Trophoblast cell (in vitro differentiated cells and primary cell): ENCODE measurements at places on chromosomes 11 and 22.

- no peaks in the 10 kb centered on the region for H3K27me3 ChIP-seq
- no peak for DNase-seq
- no peak overlapping the region for H3K4me3 ChIP-seq
- no peaks in the 10 kb centered on the region for H3K4me1 ChIP-seq
Observed at GRCh38 chr22:44473580-44473979, 24.5 kb downstream of the RTL6 start.

DNA sequence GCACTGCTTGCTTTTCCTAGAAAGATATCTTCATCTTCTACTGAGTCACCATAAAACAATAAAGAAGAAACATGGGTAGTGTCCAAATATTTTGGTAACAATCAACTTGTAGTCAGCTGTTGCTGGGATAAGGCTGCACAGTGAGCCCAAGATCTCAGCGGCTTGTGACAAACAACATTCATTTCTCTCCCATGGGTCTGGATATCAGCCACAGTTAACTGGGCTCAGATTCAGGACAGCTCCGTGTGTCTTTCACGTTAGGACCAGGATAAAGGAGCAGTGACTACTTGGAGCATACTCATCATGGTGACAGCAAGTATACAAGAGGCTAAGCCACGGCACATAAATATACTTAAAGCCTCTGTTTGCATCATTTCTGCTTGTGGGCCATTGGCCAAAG, 27.9 kb upstream of the GRK3 start:
- no peak overlapping the region for H3K27ac ChIP-seq
- no peak overlapping the region for H3K4me3 ChIP-seq
- no peak for DNase-seq
- H3K4me1 ChIP-seq = peaks cover 3% of the 10 kb centered on the region
- H3K27me3 ChIP-seq = no peaks in the 10 kb centered on the region

DNA sequence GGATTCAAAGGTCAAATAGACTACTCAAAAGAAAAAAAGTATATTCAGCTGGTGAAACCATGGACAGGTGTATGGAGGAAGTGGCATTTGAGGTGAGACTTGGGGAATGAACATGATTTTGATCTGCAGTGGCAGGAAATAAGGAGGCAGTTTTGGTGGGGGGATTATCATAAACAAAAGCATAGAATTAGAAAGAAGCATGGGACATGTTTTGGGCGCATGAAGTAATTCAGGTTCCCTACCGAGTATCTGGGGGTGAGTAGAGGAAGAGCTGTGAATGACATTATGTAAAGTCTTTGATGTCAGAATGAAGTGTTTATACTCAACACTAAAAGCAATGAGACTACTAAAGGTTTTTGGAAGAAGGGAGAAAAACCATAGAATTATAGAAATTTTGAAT, 3.1 kb downstream of the CLMP start:
- H3K36me3 ChIP-seq = no peaks in the 10 kb centered on the region
- no peak overlapping the region for H3K27ac ChIP-seq
- H3K4me3 ChIP-seq = no peak overlapping the region

- H3K4me3 ChIP-seq = no peak overlapping the region
- no peak overlapping the region for H3K27ac ChIP-seq
- no peak for DNase-seq
- H3K36me3 ChIP-seq = no peaks in the 10 kb centered on the region
Observed at GRCh38 chr11:119778391-119779194, 49.6 kb upstream of the NECTIN1 start.

DNA sequence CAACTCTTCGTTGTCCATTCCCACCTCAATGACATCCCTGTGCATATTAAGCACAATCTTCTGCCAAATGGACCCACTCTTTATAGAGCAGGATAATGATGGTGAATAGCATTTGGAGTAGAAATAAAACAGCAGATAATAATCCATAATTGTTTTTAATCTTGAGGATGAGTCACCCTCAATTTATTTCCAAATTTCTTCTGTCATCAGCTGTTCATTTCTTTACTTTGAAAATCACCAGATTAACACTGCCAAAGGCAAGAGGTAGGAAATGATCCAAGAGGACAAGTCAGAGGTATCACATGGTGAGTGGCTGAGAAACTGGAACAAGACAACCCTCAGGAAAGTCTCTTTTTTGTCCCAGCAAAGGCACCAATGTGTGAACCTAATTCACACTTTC, 7.3 kb upstream of the AMBRA1 start:
- H3K27me3 ChIP-seq = no peaks in the 10 kb centered on the region
- no peak overlapping the region for H3K27ac ChIP-seq
- H3K4me3 ChIP-seq = no peak overlapping the region

GRCh38 chr11:88122956-88123355, 52.3 kb downstream of the RAB38 start:
- H3K27ac ChIP-seq = no peak overlapping the region
- no peak overlapping the region for H3K4me3 ChIP-seq
- H3K36me3 ChIP-seq = no peaks in the 10 kb centered on the region
- no peaks in the 10 kb centered on the region for H3K4me1 ChIP-seq
- no peak for DNase-seq
- H3K27me3 ChIP-seq = no peaks in the 10 kb centered on the region

- H3K36me3 ChIP-seq = no peaks in the 10 kb centered on the region
- H3K4me3 ChIP-seq = no peak overlapping the region
- no peak overlapping the region for H3K27ac ChIP-seq
- H3K27me3 ChIP-seq = no peaks in the 10 kb centered on the region
Observed at GRCh38 chr11:29914203-29914930, 102.5 kb downstream of the KCNA4 start.

DNA sequence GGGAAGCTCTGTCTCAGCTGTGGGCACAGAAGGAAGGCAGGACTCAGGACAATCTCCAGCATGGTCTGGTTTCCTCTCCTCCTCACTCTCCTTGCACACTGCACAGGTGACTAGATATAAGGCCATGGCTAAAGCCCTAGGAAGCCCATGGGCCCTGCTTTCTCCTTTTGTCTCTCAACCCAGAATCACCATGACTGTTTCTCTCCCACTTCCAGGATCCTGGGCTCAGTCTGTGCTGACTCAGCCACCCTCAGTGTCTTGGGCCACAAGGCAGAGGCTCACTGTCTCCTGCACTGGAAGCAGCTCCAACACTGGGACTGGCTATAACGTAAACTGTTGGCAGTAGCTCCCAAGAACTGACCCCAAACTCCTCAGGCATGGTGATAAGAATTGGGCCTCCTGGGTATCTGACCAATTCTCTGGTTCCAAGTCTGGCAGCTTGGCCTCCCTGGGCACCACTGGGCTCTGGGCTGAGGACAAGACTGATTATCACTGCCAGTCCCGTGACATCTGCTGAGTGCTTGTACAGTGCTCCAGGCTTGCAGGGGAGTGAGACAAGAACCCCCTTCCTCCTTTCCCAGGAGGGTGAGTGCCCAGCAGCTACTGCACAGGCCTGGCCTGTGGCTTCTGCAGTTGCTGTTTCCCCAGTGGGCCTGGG, 104.0 kb upstream of the TOP3B start:
- peaks cover 2% of the 10 kb centered on the region for H3K27me3 ChIP-seq
- H3K4me3 ChIP-seq = no peak overlapping the region
- no peaks in the 10 kb centered on the region for H3K36me3 ChIP-seq
- H3K27ac ChIP-seq = no peak overlapping the region

DNA sequence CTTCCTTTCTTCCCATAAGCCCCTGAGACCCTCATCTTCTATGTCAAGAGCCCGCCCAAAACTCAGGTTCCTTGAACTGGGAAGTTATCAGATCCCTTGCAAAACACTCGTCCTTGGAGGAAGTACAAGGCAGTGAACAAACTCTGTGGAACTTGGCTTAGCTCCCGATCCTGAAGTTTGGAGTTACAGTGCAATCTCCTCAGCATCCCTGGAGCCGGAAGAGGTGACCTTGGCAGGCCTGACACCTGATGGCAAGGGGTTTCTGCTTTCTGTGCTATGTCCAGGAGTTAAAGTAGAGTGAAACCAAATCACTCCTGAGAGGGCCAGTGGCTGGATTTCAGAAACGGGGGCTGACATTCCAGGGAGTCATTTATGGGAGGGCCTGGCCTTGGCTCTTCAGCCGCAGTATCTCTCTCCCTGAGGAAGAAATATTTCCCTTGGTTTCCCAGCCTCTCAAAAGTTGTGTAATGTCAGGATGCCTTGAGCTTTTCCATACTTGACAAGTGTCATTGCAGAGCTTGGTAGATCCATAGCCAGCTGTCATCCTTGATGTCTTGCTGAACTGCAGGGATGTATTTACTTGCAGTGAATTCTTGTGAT, 1.9 kb upstream of the GRAMD1B start:
- peaks cover 9% of the 10 kb centered on the region for H3K4me1 ChIP-seq
